ENCODE measurements at places on chromosomes 2 and 18. TPM values are rescaled to one million over a fixed set of nuclear protein-coding genes. Genes with fewer than 3 reads are reported as not detected.

Gene GALNT14
- total RNA-seq, result not detected

Gene TRIM43
- total RNA-seq, result not detected

Gene CFAP53
- 0.28 TPM for total RNA-seq

Gene AFF3
- 17.8 TPM for total RNA-seq

Gene WDSUB1
- 9.6 TPM for total RNA-seq

Gene MARCHF4
- total RNA-seq, result not detected

Gene GCG
- total RNA-seq, result not detected

Gene FAM161A
- total RNA-seq, result 1.7 TPM

Gene DSC1
- 87.5 TPM for total RNA-seq

Gene SPC25
- 0.46 TPM for total RNA-seq

Gene CYP26B1
- 6.9 TPM for total RNA-seq

Gene ZDBF2
- 10.0 TPM for total RNA-seq

Gene DSG1
- 3.2 TPM for total RNA-seq

Gene CREG2
- total RNA-seq, result 0.17 TPM

Gene CAPN14
- 0.08 TPM for total RNA-seq

Gene SIX3
- total RNA-seq, result not detected

Gene RTP5
- total RNA-seq, result not detected

Gene SALL3
- 0.68 TPM for total RNA-seq

All from right cardiac atrium (tissue), 5 donors.